ENCODE measurements at places on chromosomes 13 and 19.

- DNase-seq = no peak
Observed at GRCh38 chr19:49210108-49210900, 52.7 kb downstream of the TRPM4 start.

DNA sequence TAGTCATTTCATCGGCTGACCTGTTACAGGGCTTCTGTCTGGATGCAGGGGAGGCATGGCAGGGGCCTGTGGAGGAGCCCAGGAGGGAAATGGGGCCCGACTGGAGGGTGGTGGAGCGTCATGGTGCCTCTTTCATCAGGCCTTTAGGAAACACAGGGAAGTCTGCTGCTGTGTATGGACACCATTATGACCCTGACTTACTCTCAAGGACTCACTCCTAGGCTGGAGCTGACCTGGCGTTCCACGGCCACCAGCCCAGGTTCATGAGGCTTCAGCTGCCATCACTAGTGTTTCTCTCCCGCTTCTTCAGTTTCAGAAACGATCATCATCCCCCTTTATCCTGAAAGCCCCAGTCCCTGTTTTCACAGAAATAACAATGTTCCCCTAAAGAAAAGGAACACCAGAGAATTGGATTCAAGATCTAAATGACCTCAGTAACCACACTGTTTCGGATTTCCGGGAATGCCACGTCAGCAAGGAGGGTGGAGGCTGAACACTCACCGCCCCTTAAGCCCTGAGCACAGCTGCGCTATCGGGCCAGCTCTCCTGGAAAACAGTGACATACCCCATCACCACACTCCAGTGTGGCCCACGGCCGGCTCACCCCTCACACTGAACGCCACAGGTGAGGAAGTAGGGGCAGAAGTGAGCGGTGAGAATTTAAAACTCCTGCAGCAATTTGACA lies 67.6 kb downstream of the SOX1 start:
- DNase-seq = no peak

DNA sequence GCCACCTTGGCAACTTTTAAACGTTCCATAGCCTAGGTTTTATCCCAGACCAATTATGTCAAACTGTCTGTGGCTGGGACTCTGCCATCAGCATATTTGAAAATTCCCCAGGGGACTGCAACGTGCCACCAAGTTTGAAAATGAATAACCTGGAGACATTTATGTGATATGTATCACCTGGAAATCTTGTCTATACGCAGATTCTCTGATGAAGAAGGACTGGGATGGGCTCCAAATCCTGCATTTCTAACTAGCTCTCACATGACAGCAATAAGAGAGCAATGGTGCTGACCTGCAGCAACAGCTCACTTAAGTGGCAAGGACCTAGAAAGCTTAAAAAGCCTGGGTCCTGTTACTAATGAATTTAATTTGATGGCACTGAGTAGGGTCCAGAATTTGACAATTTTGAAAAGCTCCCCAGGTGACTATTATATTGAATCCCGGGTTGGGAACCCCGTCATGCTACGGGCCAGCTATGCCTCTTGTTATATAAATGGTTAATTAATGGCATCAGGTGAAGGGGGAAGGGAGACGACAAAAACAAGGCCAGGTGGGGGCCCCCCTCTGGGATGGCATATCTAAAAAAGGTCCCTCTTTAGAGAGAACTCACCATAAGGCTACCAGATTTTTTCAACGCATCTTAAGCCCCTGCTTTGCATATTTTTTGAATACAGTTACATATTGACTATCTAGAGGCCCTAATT lies 213.7 kb downstream of the ZIC5 start:
- no peak for DNase-seq

DNA sequence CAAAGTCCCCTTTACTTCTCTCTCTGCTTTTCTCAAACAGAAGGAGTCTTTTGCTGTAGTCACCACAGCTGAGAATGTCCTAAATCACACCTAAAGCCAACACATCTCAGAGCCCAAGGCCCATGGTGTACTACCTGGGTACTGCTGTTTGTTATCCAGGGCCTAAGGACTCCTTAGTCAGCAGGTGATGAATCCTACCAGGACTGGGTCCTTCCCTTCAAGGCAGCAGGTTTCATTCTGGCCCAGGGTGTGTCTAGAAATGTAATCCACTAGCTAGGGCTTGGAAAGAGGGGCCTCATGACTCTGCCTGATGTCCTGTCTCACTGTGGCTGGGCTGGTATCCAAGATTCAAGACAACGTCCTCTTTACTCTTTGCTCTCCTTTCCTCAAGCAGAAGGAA lies 36.2 kb upstream of the ENOX1 start:
- no peak for DNase-seq

- DNase-seq = peak; percentile 2
Observed at GRCh38 chr19:28065026-28065425, 1147.9 kb downstream of the UQCRFS1 start.

DNA sequence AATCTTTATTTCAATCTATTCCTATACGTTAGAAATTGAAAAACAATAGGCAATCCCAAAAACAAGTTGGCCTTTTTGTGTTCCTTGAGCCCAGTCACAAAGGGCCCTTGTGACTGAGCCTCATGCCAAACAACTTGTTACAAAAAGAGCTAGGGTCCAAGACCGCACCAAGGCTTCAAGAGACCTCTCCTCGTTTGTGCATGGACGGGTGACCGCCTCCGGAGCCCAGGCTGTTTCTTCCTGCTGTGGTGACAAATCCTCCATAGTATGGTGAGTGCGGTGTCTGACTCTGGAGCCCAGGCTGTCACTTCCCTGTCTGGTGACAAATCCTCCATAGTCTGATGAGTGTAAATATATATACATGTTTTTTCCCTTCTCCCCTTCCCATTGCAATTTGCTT lies 63.7 kb downstream of the ZNF93 start:
- no peak for DNase-seq

- no peak for DNase-seq
Observed at GRCh38 chr19:17402982-17403855, 2.2 kb downstream of the BST2 start.

- no peak for DNase-seq
Observed at GRCh38 chr13:110176431-110176830, 130.5 kb downstream of the COL4A1 start.

DNA sequence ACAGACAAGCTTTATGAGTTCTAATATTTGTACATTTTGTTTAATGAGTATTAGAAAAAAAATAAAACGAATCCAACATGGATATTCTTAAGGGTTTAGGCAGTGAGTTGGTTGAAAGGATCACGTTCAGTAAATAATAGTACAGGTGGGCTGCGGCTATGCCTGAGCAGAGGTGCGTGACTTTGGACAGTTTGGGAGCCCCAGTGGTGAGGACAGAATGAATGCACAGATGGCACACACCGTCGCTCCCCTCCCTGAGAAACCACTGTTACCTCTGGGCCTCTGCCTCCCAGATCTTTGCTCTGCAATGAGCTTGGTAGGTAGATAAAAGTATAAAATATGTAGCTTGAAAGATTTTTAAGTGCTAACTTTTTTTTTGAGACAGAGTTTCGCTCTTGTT lies 153.3 kb downstream of the SIPA1L3 start:
- DNase-seq = no peak

GRCh38 chr13:25329706-25330105 lies 28.3 kb downstream of the NUP58 start:
- peak; percentile 13 for DNase-seq

- DNase-seq = peak; percentile 93
Observed at GRCh38 chr19:41310033-41310831, at the start of gene CCDC97. CCDC97 (plus strand) TSS chr19:41310172; CDS start chr19:41310311, 139 bp downstream.

- DNase-seq = peak; percentile 82
Observed at GRCh38 chr13:48595431-48596429, 58.0 kb upstream of the CYSLTR2 start.

- no peak for DNase-seq
Observed at GRCh38 chr19:44702551-44703176, 3.7 kb downstream of the CEACAM16 start.

DNA sequence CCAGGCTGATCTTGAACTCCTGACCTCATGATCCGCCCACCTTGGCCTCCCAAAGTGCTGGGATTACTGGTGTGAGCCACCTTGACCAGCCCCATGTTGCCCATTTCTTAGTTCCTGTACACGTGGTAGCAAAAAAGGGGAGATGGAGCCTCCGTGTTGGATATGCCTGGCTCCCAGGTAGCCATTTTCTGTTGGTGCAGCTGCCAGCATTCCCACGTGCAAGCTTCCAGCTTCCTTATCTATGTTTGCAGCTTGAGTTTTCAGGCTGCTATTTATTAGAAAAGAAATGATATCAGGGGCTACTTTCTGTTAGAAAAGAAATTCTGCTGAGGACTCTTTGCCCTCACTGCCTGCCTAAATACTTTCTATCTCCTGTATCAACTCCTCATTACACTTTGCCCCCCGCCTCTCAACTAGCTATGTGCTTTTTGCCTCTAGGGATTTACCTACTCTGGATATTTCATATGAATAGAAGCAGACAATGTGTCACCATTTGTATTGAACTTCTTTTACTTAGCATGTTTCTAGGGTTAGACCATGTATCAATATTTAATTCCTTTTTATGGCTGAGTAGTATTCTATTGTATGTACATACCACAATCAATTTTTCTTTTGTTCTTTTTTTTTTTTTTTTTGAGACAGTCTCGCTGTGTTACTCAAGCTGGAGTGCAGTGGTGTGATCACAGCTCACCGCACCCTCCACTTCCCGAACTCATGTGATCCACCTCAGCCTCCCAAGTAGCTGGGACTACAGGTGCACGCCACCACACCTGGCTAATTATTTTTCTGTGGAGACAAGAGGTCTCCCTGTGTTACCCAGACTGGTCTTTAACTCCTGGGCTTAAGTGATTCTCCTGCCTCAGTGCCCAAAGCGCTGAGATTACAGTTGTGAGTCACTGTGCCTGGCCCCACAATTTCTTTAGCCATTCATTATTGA lies 3.4 kb upstream of the TMED1 start:
- no peak for DNase-seq

DNA sequence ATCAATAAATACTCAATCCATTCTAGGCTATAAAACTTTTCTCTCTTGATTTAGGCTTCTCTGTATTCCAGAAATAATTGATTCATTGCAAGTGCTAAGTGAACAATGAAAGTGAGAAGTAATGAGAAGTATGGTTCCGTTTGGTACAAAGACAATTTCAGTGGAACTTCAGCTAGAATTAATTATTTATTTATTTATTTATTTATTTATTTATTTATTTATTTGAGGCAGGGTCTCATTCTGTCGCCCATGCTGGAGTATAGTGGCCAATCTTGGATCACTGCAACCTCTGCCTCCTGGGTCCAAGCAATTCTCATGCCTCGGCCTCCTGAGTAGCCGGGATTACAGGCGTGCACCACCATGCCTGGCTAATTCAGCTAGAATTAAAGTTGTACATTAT lies 262.1 kb downstream of the B3GLCT start:
- DNase-seq = no peak

GRCh38 chr13:34340534-34340933 lies 522.6 kb downstream of the RFC3 start:
- DNase-seq = peak; percentile 90

GRCh38 chr13:71359641-71360040 lies 507.4 kb downstream of the DACH1 start:
- DNase-seq = no peak

DNA sequence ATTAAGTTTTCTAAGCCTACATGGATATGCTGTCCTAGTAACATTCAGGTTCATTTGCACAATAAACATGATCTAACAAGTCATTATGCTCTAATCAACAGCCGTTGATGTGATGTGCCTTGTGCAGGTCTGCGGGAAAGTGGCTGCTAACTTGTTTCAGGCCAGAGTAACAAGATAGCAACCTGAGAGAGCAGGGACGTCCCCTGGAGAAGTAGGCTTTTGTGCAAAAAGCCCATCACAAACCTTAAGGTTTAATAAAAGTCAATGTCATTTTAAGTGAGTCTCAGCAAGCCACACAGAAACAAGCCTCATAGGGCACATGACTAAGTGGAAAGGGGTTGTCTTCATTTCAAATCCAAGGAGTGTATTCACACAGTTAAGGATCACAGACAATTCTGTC lies 17.6 kb downstream of the FOXO1 start:
- DNase-seq = no peak

GRCh38 chr13:109836629-109837607 lies 50.5 kb upstream of the IRS2 start:
- DNase-seq = no peak

- peak; percentile 34 for DNase-seq
Observed at GRCh38 chr19:2275588-2276428, 6.2 kb downstream of the PEAK3 start.

- no peak for DNase-seq
Observed at GRCh38 chr13:33634546-33634982, 183.4 kb upstream of the RFC3 start.
